Pancreas (tissue), 10 donors: ENCODE measurements at places on chromosomes 16 and 17.

DNA sequence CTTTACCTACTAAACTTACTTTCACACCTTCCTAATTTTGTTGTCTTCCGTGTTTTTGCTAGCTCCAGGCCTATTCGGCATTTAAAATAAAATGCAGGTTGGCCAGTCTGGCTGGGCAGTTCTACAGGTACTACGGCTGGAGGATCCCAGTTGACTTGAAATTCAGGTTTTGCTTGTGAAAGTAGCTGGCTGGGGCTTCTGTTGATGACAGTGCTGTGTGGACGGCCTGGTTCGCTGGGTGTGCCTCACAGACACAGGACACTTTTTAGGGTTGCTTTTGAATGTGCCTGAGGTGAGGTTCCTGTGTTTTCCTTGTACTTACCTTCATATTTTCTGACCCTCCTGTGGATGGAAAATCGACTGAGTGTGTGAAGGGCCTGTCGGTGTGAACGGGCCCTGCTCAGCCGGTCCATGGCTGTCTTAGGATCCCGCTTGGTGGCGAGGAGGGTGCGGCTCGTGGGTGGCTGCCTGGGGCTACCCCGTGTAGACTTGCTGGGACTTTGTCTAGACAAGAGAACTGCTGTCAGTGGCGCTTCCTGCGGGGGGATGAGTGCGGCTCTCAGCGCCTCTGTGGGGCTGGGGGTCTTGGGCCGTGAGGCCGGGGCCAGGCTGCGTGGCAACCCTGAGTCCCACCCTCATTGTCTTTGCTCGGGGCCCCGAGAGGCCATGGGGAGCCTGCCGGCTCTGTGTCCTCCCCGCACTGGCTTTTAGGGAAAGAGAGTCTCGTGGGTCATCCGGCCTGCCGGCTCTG is 18.7 kb upstream of the ZNF750 start:
- H3K27me3 ChIP-seq = no peaks in the 10 kb centered on the region
- H3K27ac ChIP-seq = peak overlapping the region; percentile 41
- H3K36me3 ChIP-seq = no peaks in the 10 kb centered on the region

DNA sequence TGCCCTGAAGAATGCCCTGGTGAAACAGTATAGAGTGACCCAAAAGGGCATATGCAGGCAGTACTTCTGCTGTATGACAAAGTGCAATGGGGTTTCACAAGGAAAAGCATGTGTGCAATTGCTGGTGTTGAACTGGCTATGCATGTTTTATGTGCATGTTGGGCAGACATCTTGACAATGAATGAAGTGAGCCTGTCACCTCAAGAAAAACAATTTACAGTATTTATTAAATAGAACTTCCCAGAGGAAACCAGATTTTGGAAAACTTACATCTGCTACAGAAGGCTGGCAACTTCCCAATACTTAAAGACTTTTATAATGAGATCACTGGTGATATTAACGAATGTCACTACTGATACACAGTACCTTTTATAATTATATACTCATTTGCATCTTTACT is 30.6 kb downstream of the C17orf67 start:
- H3K27me3 ChIP-seq = no peaks in the 10 kb centered on the region
- H3K4me3 ChIP-seq = no peak overlapping the region
- no peak overlapping the region for H3K27ac ChIP-seq
- no peak for DNase-seq

GRCh38 chr16:88356727-88357199 is 26.0 kb upstream of the ZNF469 start:
- H3K27me3 ChIP-seq = no peaks in the 10 kb centered on the region
- no peaks in the 10 kb centered on the region for H3K4me1 ChIP-seq
- no peak for DNase-seq
- no peak overlapping the region for H3K27ac ChIP-seq

DNA sequence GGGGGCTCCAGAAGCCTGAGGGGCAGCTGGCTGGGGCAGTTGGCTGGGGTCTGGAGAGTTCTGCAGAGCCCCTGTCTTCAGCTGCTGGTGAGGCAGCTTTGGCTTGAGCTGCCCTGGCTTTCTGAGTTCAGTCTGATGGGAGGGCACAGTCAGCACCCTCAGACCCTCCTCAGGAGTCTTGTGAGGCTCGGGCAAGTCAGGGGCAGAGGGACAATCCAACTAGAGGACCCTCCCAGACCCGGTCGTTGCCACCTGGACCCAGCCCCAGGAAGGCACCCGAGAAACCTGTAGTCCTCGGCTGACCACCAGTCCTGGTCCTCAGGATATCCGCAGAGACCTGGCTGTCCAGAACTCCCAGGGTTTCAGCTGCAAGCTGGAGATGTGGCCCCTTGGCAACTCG is 1.9 kb downstream of the CARD14 start:
- H3K4me3 ChIP-seq = no peak overlapping the region
- H3K4me1 ChIP-seq = no peaks in the 10 kb centered on the region
- H3K27me3 ChIP-seq = no peaks in the 10 kb centered on the region
- no peak overlapping the region for H3K27ac ChIP-seq
- no peak for DNase-seq
- H3K36me3 ChIP-seq = no peaks in the 10 kb centered on the region

DNA sequence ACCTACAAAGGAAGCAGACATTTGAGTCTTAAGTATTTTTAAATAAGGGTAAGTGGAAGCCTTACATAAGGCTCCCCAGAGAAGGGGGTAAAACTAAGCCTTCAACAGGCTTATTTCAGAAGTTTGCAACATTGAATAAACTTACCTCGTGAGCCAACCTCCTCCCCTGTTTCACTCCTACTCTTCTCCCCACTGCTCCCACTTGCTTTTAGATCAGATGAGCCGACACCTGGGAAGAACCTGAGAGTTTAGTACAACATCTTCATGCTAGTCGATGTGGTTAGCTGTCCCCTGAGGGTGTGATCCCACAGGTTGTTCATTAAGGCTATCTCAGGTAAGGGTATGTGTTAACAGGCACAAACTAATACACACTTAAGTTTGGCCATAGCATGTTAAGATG is 13.8 kb downstream of the ZP2 start:
- H3K27ac ChIP-seq = no peak overlapping the region
- H3K4me1 ChIP-seq = no peaks in the 10 kb centered on the region
- H3K4me3 ChIP-seq = no peak overlapping the region
- H3K36me3 ChIP-seq = no peaks in the 10 kb centered on the region
- DNase-seq = no peak

- no peak for DNase-seq
- no peak overlapping the region for H3K27ac ChIP-seq
- H3K4me3 ChIP-seq = no peak overlapping the region
- H3K36me3 ChIP-seq = no peaks in the 10 kb centered on the region
These were observed 113.0 kb downstream of the STXBP4 start for GRCh38 chr17:55081559-55081958.

GRCh38 chr17:19409509-19409908 is 1.5 kb upstream of the RNF112 start:
- no peaks in the 10 kb centered on the region for H3K36me3 ChIP-seq
- no peak overlapping the region for H3K27ac ChIP-seq
- no peak for DNase-seq
- no peak overlapping the region for H3K4me3 ChIP-seq
- no peaks in the 10 kb centered on the region for H3K27me3 ChIP-seq

DNA sequence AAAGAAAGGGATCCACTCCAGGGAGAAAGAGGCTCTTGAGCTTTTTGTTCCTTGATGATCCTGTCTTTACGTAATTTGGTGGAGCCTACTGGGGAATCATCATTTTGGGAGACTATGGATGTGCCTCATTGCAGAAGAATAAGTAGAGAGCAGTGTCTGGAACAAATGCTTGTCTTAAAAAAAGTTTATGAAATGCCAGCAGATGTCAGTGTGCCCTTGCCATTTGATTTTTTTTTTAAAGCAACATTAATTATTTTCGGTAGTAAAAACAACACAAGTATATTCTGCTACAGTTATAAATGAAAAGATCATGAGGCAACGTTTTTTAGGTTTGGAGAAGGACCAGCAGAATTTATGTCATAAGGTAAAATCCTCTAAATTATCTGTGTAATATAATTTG is 934.8 kb upstream of the EEF2KMT start:
- DNase-seq = no peak
- no peaks in the 10 kb centered on the region for H3K36me3 ChIP-seq
- no peaks in the 10 kb centered on the region for H3K4me1 ChIP-seq
- H3K27me3 ChIP-seq = no peaks in the 10 kb centered on the region
- no peak overlapping the region for H3K27ac ChIP-seq
- H3K4me3 ChIP-seq = no peak overlapping the region

GRCh38 chr16:80573700-80574120 is 32.9 kb downstream of the DYNLRB2 start:
- H3K4me1 ChIP-seq = peaks cover 2% of the 10 kb centered on the region
- no peaks in the 10 kb centered on the region for H3K27me3 ChIP-seq
- DNase-seq = no peak
- H3K36me3 ChIP-seq = no peaks in the 10 kb centered on the region

DNA sequence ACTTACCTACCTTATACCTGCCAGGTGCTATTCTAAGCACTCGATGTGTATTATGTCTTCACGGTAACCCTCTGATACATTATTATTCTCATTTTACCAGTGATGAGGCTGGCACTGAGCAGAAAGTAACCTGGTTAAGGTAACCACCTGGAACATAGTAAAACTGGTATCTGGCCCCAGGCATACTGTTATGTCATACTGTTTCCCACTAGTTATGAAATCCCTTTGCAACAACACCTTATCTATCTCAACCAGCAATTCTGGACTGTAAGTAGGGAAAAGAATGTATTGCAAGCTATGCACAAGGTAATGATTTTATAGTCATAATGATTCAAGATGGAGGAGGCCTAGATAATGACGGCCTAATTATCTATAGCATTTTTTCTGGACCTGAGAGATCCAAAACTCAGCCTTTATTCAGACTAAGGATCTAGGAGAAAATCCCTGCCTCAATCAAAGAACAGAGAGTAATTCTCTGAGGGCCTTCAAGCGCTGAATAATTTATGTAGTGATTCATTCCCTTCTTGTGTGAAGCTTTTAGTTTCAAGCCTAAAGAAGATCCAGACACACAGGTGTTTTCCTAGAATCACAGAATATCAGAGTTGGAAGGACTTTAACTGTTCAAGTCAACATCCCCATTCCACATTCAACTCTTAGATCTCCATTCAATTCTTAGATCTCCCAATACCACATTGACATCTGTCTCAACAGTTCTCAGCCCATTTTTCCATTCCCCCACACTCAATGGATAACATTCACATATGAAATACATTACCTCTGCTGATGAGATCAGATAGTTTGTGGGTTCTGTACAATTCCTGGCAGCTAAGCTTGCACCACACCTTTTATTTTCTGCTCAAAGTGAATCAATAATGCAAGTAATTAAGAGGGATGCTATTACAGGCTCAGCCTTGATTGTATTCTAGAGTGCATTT is 14.9 kb upstream of the MMD start:
- no peak for DNase-seq
- no peak overlapping the region for H3K27ac ChIP-seq
- peaks cover 9% of the 10 kb centered on the region for H3K4me1 ChIP-seq
- no peaks in the 10 kb centered on the region for H3K36me3 ChIP-seq

DNA sequence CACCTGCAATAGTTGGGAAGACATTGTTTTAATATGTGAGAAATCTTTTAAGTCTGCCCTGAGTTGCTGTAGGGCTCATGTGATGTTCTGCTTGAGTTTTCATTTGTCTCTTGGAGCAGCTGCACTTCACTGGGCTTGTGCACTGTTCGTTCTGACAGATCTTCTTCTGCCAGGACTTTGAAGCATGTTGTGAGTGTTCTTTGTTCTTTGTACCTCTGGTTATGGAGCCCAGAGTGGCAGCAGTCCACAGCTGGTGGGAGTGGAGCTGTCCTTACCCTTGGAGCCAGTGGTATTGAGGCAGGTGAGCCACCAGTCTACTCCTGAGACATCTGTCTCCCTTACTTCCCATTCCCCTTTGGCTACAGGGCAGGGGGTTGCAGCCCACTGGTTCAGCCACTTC is 64.6 kb downstream of the GNAO1 start:
- no peak for DNase-seq
- H3K36me3 ChIP-seq = no peaks in the 10 kb centered on the region
- no peaks in the 10 kb centered on the region for H3K27me3 ChIP-seq
- H3K4me1 ChIP-seq = no peaks in the 10 kb centered on the region
- no peak overlapping the region for H3K27ac ChIP-seq
- no peak overlapping the region for H3K4me3 ChIP-seq

DNA sequence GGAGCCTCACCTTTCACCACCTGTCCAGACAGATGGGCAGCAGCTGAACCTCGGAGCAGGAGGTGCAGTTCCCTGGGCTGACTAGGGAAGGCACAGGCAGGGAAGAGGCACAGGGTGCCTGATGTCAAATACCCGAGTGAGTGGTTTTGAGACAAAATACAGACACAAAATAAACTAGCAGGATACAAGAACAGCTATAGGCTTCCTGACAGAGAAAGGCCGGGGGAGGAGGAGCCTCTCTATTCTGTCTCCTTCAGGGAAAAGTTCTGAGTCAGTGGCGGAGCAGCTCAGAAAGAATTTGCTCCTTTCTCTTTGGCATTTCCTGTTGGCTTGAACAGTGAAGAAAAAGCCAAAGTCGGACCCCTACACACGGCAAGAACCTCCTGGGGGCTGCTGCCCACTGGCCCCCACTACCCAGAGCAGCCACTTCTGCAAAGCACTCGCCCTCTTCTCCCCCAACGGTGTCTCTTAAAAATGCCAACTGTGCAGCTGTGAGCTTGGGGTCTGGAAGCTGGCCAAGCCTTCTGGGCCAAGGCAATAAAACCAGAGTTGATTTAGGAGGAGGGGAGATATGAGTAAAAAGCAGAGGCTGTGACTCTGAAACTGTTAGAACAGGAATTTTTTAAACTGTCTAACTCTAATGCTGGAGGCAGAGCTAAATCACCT is 14.4 kb upstream of the FAAP100 start:
- no peaks in the 10 kb centered on the region for H3K27me3 ChIP-seq
- peak; percentile 77 for DNase-seq

DNA sequence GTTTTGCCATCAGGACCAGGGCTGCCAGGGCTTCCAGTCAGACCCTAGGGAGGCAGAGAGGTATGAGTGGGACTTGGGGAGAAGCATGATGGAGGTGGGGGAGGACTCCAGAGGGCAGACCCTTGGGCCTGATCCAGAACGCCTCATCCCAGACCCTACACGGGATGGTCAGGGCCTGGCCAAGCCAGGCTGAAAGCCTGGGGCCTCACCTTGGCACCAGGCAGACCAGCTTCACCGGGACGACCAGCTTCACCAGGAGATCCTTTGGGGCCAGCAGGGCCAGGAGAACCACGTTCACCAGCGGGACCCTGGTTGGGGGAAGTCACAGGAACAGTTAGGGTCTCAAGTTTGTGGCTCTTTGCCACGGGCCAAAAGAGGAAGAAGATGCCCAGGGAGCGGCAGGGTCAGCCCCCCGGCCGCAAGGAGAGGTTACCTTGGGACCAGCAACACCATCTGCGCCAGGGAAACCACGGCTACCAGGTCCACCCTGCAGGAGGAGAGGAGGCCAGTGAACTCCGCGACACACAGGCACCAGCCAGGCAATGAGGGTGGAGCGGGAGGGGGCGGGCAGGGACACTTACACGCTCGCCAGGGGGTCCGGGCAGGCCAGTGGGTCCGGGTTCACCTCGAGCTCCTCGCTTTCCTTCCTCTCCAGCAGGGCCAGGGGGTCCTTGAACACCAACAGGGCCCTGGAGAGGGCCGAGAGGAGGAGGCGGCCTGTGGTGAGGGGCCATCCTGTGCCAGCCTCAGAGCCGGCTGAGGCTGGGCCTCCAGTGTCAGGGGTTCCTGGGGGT is 7.1 kb downstream of the COL1A1 start:
- H3K27me3 ChIP-seq = no peaks in the 10 kb centered on the region
- no peak for DNase-seq
- H3K27ac ChIP-seq = no peak overlapping the region
- H3K36me3 ChIP-seq = no peaks in the 10 kb centered on the region

GRCh38 chr16:6684076-6684673 is 648.5 kb upstream of the RBFOX1 start:
- no peak overlapping the region for H3K27ac ChIP-seq
- no peak for DNase-seq
- no peaks in the 10 kb centered on the region for H3K4me1 ChIP-seq
- no peak overlapping the region for H3K4me3 ChIP-seq
- no peaks in the 10 kb centered on the region for H3K36me3 ChIP-seq
